Stimulated activated CD8-positive, alpha-beta memory T cell treated with anti-CD3 and anti-CD28 coated beads, Interleukin-4, amount 100 ng/mL, for 1 hour (primary cell): ENCODE measurements at places on chromosomes 5 and 9.

DNA sequence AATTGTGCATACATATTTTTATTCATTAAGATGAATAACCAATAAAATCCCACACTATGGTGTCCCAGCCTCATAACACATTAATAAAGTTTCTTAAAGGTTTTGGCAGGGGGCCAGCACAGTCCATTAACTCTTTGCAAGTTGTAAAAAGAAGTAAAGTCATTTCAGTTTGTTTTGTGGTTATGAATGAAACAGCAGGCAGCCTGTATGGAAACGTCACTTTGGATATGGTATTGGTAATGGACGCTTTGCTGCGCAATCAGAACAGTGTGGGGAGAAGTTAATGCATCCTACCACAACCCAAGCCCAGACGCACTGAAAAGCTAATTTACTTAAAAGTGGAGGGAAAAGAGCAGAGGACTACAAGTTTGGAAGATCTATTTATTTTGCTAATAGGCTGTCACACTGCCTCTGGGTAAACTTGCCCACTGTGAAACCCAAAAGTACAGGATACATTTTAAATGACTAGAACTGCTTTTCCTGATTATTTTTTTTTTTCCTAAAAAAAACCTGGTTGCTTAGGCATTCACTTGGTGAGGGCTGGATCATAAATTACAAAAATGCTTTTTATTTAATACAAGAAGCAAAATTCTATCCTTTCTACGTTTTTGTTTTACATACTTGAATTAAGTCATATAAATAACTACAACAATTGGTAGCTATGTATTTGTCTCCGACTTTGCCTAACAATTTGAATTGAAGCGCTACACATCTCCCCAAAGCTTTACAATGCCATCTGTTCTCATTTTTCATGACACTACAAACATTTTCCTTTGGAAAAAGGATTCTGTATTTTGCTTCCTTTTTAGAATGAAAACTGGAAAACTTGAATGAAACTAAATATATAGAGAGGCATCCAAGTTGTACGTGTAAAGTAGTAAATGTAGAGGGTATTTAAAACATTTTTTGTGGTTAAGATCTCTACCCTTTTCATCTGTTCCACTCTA is 104.3 kb downstream of the NFIB start:
- no peak for DNase-seq

GRCh38 chr5:138541511-138542179 is 1.4 kb downstream of the ETF1 start:
- no peak for DNase-seq

DNA sequence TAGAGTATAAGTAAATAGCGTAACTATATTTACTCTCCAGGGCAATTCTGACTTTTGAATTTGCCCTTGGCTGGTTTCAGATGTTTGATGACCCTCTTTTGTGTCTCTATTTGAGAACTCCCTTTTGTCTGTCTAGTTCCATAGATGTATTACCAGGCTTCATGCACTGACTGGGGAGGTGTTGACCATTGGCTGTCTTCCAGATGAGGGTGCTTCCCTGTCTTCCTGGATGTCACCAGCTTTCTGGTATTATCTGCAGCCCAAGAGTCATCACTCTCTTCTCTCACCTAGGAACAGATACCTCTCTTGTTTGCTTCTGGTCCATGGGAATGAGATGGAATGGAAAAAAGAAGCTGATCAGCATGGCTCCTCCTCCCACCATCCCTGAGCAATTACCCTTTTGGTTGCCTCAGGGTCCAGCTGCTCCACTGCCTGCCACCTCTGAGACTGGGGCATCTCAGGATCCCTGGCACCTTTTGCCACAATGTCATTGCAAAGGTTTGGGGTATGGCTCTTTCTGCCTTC is 58.7 kb upstream of the TMED7 start:
- no peak for DNase-seq

- DNase-seq = no peak
These were observed 133.6 kb upstream of the NR3C1 start for GRCh38 chr5:143537056-143537455.

DNA sequence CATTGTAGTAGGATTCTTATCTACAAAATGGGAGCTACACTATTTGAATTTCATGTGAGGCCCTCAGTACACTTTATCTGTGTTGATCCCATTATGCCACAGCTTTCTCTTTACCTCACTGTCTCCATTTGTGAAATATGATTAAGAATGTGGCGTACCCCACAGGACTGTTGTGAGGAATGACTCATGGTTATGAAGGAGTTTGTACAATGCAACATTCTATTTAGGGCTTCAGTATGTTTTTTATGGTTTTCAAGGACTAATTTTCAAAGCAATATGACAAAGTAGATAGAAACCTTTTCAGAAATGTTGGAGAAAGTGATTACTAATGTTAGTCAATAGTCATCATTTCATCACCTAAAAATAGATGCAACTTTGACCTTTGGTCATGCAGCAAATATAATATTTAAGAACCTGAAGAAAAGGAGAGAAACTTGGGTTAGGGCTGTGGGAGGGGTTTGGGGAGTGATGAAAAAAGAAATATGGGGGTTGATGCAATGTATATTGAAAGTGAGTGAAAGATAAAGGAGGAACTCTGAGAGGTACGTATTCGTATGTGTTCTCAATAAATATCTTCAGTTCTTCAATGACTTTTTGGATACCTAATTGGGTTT is 53.7 kb upstream of the PIP5K1B start:
- no peak for DNase-seq

GRCh38 chr5:100901821-100902341 is 1.2 kb downstream of the ST8SIA4 start:
- DNase-seq = peak; percentile 44

DNA sequence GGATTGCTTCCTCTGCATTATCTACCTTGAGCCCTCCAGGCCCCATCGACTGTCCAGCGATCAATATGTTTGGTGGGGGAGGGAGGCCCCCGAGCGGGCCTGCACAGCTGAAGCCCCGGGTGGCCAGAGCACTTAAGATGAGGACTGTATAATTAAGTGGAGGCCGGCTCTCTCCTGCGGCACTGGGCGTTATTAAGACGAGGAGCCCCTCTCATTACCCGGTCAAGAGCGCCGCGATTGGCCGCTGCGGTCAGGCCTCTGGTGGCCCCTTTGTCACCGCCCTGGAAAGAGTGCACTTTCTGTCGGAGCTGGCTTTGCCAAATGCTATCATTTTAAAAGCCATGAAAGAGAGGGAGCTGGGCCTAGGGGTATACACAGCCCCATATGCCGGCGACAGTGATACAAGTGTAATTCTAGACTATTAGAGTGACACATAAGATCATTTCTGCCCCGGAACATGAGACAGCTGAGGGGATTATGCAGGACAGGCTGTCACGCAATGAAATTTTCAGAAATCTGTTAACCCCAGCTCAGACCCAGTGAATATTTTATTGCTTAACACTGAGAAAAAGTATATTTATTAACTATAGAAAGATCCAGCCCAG is 106.3 kb upstream of the IRX1 start:
- DNase-seq = no peak

- DNase-seq = no peak
These were observed 546.0 kb upstream of the RORB start for GRCh38 chr9:73951147-73951546.

DNA sequence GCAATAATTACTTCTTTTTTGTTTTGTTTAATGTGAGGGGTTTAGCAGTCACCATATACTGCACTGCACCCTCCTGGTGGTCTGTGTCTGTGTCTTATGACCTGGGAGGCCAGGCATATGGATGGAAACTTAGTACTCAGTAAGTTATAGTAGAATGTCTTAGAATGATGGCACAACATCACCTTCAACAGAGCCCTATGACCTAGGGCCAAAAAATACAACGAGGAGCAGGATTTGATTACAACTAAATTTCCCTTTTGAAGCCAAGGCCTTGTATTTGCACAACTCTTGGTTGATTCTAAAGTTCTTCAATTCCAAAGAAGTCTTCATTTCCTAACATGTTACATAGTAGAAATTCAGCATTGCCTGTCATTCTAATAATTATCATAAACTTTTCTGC is 422.1 kb upstream of the PIK3R1 start:
- no peak for DNase-seq

- no peak for DNase-seq
These were observed 291.2 kb downstream of the TMEM167A start for GRCh38 chr5:82785882-82786509.

DNA sequence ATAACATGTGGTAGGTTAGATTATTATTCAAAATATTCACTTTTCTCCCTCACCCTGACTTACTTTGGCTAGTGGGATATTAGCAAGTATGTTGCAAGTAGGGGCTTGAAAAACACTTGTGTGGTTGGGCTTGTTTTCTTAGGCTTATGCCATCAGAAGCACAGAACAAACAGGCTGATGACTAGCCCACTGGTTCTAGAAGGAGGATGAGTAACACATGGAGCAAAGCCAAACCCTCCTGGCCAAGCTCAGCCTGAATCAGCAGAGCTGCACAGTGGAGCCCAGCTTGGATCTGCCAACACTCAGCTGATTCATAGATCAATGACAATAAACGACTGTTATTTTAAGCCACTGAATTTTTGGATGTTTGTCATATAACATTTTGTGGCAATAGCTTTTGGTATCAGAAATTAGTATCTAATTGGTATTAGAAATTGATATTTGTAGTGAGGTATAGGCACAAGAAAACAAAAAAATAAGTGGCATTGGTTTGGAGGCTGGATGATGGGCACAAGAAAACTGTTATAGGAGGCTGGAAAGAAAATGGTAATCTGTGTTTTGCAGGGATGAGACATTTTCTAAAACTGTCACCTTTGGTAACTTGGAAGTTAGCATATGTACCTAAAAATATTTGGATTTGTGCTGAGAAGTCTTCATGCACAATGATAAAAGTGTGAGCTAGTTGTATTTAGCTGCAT is 46.1 kb upstream of the ZBED3 start:
- no peak for DNase-seq

DNA sequence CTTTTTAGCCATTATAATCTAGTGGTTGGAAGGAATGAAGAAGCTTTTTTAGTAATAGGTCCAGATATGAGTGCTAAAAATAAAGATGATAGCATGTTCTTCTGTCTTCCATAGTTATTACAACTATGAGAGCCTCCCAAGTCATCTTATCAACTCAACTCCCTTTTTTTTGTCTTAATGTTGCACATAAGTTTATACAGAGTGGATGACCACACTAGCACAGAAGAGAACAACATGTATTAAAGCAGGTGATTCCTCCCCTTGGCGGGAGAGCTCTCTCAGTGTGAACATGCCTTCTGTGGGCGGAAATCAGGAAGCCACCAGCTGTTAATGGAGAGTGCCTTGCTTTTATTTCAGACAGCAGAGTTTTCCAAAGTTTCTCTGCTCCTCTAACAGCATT is 40.1 kb upstream of the STX17 start:
- DNase-seq = no peak

GRCh38 chr5:119949426-119949999 is 320.2 kb downstream of the FAM170A start:
- no peak for DNase-seq

DNA sequence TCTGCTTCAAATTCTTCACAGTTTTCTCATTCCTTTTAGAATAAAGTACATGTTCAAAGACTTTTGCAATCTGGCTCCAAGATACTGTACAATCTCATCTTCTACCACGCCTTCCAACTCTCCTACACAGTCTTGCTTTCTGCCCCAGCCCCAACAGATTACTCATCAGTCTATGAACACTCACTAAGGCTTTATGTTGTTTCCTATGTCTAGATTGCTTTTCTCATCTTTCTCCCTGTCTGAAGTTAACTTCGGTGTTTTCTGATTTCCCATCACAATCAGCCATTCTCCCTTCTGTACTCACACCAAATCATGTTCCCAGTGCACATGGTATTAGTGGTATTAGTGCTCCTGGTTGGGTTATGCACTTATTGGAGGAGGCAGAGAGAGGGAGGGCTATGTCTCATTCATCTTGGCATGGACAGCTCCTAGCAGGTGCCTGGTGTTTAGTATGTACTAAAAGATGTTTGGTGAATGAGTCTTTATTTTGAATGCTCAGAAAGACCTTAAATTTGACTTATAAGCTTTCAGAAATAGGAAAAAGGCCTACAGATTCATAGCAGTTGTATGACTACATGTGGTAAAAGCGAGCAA is 44.0 kb upstream of the ZNF608 start:
- no peak for DNase-seq

DNA sequence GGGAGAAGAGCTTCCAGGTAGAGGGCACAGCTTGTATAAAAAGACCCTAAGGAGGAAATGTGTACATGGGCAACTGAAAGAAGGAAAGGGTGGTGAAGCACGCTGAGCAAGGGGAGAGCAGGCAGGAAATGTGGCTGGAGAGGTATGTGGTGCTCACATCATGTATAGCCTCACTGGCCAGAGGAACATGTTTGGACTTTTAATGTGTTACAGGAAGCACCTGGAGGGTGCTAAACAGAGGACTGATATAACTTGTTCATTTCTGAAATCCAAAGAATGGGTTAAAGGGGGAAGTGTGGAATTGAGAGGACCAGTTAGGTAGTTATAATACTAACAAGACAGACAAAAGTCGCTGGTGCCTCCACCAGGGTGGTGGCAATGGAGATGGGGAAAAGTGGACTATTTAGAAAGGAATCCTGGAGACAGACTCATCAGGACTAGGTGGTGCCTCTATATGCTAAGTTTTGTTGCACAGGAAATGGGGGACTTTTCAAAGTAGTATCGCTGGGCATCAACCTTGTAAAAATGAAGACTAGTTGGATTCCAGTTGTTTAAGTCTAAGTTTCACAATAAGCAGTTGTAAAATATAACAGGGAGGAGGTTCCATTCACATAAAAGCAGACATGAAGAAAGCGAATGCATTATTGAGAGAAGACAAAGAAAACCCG is 63.1 kb upstream of the CD180 start:
- DNase-seq = no peak

DNA sequence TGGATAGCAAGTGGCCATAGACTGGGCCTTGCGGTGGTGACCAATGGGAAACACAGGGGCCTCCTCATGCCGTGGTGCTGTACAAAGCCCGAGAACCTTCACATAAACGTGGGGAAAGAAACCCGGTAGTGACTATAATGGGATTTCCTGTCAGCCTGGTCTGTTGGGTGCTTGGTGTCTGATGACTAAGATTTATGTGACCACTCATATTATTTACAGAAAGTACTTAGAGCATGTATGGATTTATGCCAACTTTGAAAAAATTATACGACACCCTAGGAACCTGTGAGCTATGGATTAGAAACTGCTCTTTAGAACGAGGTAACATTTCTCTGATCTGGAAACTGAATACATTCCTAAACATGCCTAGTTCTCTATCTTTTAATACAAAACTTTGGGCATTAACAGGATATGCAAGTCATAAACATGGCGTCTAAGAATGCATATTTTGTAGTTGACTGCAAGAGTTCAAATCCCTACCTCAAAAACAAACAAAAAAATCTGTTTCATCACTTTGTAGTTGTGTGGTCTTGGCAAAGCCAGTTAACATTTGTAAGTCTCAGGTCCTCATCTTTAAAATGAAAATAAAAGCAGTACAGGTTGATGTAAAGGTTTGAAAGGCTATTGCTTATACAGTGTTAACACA is 85.4 kb downstream of the TMEM167A start:
- no peak for DNase-seq
